ENCODE measurements at places on chromosomes 11 and 22. TPM values are rescaled to one million over a fixed set of nuclear protein-coding genes. Genes with fewer than 3 reads are reported as not detected.

TM7SF2 gene
- total RNA-seq, result 23.3 TPM

TSSK2 gene
- total RNA-seq, result not detected

OR10W1 gene
- not detected for total RNA-seq

JAML gene
- total RNA-seq, result not detected

TYR gene
- not detected for total RNA-seq

DBX1 gene
- not detected for total RNA-seq

IGSF22 gene
- not detected for total RNA-seq

GSTT2B gene
- total RNA-seq, result 6.3 TPM

OSM gene
- not detected for total RNA-seq

OR2AT4 gene
- total RNA-seq, result not detected

TEX54 gene
- not detected for total RNA-seq

TESMIN gene
- total RNA-seq, result 0.87 TPM

Measured in smooth muscle cell of trachea (primary cell).